ENCODE measurements at places on chromosomes 5 and 9.

GRCh38 chr5:76736679-76737556 lies 21.0 kb downstream of the F2R start:
- DNase-seq = no peak

DNA sequence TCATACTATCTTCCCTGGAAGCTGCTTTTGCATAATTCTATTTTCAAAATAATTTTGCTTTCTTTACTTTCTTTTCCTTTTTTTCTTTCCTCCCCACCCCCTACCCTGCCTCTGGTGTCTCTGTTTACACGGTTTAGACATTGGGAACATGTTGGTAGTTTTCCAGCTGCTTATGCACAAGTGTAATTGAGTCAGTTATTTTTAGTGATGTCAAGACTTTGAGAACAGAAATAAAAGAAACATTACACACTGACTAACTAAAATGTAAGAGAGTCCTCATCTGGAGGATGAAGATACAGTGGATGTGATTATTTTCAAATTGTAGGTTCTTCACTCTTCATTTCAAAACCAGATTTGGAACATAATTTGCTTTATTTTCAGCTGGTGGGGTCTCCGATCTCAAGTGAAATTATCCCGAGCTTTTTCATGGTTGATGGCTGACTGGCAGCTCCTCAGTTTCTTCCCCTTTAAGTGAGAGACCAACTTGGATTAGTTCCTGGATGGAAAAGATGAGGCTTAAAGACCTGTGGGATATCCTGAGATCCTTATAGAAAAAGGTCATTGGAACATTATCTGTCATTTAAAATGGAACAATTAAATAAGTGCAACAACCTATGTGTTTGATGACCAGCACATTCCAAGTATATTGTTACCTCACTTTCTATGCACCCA lies 154.4 kb upstream of the ZNF462 start:
- DNase-seq = no peak

DNA sequence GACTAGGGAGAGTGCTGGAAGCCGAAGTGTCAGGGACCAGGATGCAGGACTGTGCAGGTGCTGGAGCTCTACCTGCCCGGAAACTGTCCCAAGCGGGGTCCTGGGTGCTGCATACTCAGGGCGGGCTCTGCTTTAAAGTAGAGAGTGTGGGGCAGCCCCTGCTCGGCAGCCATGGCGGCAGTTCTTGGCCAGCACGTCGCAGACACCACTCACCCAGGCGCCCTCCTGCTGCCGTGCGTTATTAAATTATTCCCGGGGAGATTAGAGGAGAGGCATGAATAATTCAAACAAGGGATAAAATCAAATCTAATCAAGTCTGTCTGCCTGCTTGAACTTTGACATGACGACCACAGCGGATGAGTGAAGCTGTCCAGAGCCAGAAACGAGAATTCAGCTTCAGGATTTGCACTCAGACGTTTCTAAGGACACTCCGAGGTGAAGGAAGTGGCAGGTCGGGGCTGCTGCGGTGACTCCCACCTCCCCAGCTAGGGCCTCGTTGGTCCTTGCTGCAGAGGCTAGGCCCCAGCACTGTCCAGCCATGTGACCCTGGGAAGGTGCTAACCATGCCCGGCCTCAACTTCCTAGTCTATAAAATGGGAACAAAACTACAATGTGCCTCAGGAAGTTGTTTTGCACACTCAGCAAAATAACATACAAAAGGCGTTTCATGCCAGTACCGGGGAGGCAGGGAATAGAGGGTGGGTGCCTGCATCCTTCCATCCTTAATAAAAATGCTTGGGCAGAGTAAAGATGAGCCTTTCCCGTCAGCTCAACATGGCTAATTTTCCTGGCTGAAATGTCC lies 91.3 kb upstream of the ADAMTS2 start:
- no peak for DNase-seq

DNA sequence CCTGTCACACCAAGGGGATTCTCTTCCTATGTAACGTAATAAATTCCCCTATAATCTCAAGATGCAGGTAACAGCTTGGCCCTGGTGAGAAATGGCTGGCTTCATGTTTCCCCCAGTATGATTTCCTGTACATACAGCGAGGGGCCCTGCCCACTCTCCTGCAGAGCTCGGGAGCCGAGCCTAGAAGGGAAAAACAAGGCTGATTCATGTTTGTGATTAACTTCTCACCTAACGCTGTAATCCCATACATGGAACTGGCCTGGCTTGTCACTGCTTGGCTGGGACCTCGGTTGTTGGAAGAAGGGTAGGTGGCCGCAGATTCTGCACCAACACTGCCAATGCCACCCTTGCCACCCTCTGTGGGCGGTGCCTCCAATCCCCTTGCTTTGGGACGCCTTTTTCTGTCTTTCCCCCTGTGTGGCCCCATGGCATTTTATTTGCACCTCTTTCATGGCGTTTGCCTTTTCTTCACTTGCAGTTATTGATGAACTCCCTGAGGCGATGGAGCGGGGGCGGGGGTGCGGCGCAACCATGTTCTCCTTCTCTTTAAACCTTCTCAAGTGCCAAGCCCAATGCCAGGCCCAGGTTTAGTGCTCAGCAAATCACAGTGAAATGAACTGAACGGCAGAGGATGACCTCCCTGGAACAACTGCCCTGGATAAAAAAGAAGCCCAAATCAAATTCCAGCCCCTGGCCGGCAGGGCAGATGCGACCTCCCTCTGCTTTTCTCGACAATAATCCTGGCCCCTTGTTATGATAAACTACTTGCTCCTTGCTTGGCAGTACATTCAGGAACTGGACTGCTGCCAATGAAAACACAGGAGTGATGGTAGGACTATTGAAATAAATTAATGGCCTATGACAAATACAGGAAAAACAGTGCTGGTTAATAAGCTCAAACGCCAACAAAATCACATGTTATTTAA lies 108.1 kb downstream of the TMEM174 start:
- DNase-seq = peak; percentile 74

- no peak for DNase-seq
Observed at GRCh38 chr5:108278285-108279240, 103.3 kb downstream of the FBXL17 start.

All from SHP77 (cell line).